ENCODE measurements at places on chromosomes 2 and 18.

- DNase-seq, result no peak
Observed at GRCh38 chr18:36152781-36153180, 23.1 kb downstream of the ELP2 start.

- no peak for DNase-seq
Observed at GRCh38 chr18:79387615-79388014, 8.1 kb upstream of the NFATC1 start.

DNA sequence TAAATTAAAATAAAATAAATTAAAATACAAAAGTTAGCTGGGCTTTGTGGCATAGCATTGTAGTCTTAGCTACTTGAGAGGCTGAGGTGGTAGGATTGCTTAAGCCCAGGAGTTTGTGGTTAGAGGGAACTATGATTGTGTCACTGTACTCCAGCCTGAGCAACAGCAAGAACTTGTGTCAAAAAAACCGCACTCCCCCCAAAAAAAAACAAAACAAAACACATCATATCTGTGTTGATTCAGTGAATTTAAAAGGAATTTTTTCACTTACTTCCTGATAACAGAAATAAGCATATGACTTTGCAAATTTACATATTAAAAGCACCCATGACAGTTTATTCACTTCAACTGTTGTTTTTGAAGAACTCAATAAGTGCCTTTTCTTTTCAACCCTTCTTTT is 68.1 kb upstream of the PELI1 start:
- no peak for DNase-seq

DNA sequence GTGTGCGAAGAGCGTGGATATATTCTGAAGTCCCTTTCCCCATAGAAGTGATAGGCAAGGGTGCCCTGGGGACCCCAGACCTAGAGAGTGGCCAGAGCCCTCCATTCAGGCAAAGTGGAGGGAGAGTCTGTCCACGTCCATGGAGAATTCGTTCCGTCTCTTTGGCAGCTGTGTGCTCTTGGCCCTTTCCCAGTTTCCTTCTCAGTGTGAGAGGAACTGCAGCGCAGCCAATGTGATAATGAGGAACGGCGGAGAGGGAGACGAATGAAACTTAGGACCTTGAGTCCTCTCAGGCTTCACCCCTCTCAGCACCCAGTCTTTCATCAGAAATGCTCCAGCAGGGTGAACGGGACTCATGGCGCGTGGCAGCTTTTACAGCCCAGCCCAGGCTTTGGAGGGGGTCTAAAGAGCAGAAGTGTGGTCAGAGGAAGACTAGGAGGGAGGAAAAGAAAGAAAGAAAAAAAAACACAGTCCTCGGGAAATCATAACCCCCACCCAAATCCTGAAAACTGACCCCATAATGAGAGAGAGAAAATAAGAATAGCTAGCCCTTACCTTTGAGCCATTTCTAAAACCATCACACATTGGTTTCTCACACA is 95.0 kb upstream of the RIOK3 start:
- no peak for DNase-seq

- DNase-seq, result no peak
Observed at GRCh38 chr2:86249176-86249575, 49.9 kb downstream of the MRPL35 start.

DNA sequence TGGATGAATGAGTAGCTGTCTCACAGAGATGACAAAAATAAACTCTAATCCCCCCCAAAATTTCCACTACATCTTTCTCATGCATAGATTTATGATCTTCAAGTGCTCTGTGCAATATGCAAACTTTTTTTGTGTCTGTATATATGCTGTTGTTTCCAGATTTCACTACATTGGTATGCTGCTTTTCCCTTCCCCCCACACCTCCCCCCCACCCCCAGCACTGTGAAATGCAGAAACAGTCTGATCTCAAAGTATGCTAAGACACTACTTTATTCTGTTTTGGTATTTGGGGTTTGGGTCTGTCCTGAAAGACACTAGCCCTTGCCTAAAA is 524 bp upstream of the KLHL14 start:
- DNase-seq, result no peak

GRCh38 chr2:190990132-190990531 is 23.8 kb downstream of the STAT1 start:
- no peak for DNase-seq

- no peak for DNase-seq
Observed at GRCh38 chr2:41735006-41735405, 312.8 kb upstream of the PKDCC start.

DNA sequence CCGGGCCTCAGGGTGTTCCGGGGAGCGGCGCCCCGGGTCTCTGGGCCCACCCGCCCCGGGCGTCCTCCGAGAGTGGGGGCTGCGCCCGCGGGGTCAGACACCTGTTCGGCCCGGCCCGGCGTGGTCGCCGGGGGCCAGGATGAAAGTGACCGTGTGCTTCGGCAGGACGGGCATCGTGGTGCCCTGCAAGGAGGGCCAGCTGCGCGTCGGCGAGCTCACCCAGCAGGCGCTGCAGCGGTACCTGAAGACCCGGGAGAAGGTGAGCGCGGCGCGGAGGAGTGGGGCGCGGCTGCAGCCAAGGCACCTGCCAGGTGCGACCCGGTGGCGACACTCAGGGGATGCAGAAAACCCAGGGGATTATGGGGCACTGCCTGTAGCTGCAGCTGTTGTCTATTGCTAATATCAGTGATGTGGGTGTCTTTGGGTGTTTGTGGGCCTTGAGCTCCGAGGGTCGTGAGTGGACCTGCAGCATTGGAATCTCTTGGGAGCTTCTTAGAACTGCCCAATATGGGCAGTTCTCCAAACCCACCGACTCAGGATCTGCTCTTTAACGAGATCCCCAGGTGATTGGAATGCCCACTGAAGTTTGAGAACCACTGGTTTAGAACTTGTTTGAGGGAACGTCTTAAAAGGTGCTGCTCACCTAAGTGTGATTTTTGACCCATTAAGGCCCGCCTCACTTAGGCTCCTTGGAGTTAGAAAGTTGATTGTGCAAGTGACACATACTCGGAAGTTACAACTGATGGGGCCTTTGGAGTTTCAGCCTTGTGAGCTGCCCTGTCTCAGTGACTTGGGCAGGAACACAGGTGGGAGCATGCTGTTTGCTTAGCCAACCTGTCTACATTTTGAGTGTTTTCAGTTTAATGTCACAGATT is 823 bp downstream of the PARD3B start:
- DNase-seq, result no peak

DNA sequence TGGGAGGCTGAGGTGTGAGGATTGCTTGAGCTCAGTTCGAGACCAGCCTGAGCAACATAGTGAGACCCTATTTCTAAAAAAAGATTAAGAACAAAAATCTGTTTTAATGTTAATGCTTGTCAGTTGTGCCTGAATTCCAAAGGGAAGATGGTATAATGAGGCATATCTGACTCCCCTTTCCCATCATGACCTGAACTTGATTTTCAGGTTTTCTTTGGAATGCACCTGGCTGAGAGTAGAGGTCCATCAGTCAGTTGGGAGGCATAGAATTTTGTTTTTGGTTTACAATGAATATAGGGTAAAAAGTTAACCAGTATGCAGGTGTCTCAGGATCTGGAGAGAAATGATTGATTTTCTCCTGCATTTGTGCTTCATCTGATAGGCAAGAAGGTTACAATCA is 20.4 kb downstream of the RPIA start:
- DNase-seq, result no peak

GRCh38 chr2:127193967-127194280 is 26.2 kb downstream of the CYP27C1 start:
- no peak for DNase-seq

DNA sequence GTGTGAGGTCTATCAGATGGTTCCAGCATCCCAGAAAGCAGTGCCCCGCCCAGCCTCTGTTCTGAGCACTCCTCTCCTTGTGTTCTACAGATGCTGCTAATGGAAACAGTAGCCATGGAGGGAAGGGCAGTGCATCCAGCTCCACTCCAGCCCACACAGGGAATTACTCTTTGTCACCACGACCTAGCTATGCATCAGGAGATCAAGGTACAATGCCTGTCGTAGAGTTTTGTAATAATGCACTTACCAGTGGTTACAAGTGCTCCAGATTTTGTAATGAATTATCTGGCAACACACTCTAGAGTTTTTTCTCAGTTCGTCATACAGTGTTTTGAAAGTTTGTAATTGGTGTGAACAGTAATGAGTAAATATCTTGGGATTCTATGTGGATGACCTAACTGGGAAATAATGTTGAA is 161.1 kb downstream of the ESCO1 start:
- DNase-seq, result no peak

DNA sequence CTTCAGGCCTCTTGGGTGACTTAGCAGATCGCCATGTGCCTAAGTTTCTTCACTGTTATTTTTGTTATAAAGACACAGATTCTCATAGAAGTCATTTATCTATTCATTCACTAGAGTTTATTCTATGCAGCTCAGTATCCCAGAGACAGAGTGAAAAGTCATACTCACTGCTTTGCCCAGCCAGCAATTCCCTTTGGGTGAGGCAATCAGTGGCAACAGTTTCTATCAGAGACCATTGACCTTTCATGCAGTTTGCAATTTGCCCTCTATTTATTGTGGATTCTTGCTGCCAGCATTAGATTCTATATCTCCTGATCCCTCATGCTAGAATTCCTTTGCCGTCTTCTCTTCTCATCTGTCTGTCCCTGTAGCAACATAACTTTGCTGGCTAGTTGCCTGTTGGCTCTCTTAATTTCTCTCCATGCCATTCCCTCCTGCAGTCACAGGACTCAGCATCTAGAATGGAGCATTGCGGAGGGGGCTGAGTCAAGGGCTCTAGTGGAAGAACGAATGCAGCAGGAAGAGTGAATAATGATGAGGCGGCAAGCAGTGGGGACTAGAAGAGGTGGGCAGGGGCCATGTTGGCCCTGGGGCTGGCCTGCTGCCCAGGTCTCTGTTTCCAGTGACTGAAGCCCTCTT is 12.2 kb downstream of the SLC9A4 start:
- DNase-seq, result no peak

DNA sequence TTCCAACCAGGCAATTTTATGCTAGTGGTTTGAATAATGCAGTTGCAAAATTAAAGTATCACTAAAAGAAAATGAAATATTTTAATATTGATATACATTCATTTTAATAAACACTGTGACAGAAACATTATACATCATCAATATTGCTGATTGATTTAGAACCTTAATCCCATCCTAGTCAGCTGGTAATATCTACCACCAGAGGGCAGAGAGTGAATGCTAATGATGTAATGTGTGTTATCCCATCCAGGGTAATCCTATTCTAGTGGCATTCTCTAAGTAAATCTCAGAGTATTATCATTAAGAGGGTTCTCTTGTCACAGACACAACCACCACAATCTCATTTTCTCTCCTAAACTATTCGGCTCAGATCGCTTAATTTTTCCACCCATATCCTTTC is 477.4 kb downstream of the CPS1 start:
- no peak for DNase-seq

DNA sequence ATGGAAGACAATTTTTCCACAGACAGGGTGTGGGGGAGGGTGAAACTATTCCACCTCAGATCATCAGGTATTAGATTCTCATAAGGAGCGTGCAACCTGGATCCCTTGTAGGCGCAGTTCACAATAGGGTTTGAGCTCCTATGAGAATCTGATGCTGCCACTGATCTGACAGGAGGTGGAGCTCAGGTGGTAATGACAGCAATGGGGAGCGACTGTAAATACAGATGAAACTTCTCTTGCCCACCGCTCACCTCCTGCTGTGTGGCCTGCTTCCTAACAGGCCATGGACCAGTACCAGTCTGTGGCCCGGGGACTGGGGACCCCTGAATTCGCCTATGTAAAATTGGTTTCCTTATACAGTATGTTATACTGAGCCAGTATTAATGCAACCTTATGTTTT is 27.3 kb upstream of the E2F6 start:
- DNase-seq, result no peak

GRCh38 chr18:75209951-75210258 is 692 bp upstream of the TSHZ1 start:
- DNase-seq, result no peak

DNA sequence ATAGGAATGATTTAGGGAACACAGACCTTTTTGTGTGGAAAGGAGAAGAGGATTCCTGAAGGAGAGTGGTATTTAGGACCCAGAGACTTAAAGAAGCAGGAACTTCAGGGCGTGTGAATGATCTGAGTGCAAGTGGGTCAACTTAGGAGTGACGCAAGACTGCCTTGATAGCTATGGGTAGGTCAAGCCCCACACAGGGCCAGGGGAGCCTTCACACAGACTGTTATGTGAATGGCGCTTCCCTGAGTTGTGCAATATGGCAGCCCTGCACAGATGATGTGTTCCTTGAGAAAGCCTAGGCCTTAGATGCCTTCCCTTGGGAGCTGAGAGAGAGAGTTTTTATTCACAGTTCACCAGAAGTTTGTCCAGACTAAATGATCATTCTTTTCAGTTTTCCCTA is 47.1 kb upstream of the IGFBP5 start:
- DNase-seq, result no peak

GRCh38 chr2:236724200-236724599 is 154.6 kb downstream of the ACKR3 start:
- DNase-seq, result no peak

DNA sequence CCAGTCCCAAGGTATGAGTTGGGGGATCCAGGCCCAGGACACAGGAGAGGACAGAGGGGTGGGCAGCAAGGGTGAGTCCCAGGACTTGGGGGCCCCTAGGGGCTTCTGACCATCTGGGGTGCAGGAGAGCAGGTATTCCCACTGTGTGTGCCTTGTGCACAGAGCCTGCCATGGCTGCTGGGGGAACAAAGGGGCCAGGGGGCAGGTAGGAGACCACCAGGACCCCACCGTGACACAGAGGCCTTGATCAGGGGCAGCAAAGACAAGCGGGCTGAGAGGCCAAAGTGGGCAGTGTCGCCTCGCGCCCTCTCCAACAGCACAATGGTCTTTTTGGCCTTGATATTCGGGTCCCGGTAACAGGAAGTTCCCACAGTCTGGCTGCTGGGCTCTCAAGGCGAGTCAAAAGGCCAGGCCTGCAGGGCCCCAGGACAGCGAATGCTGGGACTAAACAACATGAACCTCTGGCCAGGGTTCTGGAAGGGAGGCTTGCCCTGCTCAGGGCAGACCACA is 12.3 kb upstream of the GPR17 start:
- no peak for DNase-seq

GRCh38 chr18:69845593-69846506 is 101.8 kb downstream of the CD226 start:
- no peak for DNase-seq

DNA sequence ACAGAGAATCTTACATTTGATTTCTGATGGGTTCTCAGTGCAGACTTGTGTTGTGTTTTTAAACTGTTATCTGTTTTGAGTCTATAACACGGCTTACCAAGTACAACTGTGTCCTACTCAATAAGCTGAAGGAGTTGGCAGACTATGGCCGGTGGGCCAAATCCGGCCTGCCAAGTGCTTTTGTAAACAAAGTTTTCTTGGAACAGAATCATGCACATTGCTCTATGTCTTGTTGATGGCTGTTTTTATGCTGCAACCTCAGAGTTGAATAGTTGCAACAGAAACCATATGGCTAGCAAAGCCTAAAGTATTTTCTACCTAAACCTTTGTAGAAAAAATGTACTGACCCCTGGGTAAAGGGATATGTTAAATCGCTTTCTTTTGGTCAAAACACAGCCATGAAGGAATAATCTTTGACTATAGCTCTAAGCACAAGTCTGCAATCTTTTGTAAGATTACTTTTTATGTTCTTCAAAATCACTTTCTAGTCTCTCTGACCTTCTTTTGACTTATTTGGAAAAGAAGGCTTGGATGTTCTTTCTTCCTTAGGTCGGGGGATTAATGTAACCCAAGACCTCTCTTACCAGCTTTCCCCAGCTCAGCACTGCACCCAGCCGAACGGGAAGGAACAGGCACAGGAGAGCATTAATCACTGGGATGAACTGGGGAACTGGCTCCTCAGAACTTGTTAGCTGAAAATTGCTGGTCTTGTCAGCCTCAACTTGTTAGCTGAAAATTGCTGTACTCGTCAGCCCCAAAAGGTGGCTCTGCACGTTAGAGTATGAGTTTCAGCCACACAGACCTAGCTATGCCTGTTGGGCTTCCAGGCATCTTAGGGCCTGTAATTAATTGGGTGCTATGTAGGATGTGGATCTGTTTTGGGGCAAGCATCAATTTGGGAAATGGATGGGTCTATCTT is 75.4 kb downstream of the CD8B2 start:
- no peak for DNase-seq

Measured in amniotic stem cell (primary cell).